ENCODE measurements at places on chromosomes 3 and 15.

GRCh38 chr3:7242303-7242635, 381.4 kb downstream of the GRM7 start:
- DNase-seq: no peak

DNA sequence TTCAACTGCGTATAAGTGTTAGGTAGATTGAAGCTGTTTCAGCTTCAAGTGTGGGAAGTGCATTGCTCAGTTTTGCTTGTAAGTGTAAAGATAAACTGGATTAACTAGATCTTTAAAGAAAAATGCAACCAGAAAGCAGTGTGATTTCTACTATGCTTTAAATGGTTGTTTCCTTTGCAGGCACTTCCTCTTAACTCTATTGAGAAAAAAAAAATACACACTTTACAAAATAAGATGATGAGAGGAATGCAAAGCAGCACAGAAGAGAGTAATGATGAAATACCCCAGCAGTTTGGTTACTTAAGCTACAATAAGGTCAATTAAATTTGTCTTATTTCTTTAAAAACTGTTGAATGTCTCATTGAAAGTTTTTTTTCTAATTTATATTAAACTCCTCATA, 40.8 kb downstream of the DPH6 start:
- DNase-seq: no peak

- no peak for DNase-seq
Observed at GRCh38 chr3:3141939-3142338, 15.2 kb downstream of the TRNT1 start.

- DNase-seq: no peak
Observed at GRCh38 chr3:45137656-45138181, 8.5 kb downstream of the CDCP1 start.

GRCh38 chr3:66093981-66094380, 55.3 kb upstream of the MAGI1 start:
- no peak for DNase-seq

GRCh38 chr3:197325773-197326172, 27.4 kb upstream of the DLG1 start:
- DNase-seq: no peak

DNA sequence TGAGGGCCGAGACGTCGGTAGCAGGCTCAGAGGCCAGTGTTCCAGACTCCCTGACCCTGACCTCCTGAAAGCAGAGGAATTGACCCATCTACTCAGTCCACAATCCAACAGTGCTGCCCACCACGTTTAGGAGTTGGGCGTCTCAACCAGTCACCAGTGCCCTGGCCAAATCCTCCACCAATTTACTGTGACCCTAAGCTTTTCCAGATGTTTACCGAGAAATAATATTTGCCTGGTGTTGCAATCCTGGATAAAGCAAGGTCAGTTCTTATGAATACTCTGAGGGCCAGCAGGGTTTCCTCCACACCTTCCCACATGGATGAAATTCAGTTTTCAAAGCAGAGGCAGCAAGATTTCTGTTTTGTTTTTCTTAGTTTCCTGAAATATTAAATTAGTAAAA, 7.5 kb upstream of the APOD start:
- no peak for DNase-seq

- peak; percentile 53 for DNase-seq
Observed at GRCh38 chr15:67820992-67821783, 4.1 kb upstream of the SKOR1 start.

DNA sequence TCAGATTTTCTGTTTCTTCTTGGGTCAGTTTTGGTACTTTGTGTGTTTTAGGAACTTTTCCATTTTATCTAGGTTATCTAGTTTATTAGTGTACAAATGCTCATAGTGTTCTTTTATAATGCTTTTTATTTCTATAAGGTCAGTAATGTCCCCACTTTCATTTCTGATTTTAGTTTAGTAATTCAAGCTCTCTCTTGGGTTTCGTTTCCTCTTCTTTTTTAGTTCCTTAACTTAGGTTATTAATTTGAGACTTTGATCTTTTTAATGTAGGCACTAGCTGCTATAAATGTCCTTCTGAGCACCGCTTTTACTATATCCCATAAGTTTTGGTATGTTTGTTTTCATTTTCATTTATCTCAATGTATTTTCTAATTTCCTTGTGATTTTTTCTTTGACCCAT, 27.0 kb upstream of the CD200R1L start:
- DNase-seq: no peak

DNA sequence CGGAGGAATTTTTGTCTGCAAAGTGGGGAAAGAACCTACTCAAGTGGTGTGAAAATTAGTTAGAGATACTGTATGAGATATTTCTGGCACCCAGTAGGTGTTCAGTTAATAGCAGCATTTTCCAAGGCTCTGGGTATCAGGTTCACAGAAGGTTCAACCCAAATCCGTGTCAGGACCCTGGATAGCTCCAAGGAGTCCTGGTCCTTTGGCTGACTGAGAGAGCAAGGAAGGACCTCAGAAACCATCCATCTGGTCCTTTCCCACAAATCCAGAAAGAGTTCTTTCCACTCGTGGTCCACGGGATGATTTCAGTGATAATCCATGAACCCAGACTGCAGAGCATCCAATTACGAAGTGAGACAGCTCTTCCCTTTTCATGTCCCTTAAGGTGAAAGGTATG, 51.4 kb downstream of the SLC6A11 start:
- DNase-seq: no peak

DNA sequence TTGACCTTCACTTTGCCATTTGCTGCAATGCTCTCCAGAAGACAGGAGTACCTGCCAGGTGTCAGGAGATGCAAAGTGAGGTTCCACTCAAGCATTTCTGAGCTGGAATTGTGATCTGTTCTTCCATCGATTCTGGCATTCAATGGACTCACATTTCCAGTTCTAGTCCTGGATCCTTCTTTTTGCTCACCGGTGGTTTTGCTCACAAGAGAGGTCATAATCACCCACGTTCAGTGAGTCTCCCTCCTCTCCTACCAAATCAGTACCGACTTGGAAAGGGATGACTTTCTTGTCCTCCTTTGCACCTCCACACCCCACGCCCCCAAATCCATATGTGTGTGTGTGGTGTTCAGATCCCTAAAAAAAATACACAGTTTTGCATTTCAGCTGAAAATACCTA, 206.7 kb upstream of the IGF1R start:
- DNase-seq: no peak

DNA sequence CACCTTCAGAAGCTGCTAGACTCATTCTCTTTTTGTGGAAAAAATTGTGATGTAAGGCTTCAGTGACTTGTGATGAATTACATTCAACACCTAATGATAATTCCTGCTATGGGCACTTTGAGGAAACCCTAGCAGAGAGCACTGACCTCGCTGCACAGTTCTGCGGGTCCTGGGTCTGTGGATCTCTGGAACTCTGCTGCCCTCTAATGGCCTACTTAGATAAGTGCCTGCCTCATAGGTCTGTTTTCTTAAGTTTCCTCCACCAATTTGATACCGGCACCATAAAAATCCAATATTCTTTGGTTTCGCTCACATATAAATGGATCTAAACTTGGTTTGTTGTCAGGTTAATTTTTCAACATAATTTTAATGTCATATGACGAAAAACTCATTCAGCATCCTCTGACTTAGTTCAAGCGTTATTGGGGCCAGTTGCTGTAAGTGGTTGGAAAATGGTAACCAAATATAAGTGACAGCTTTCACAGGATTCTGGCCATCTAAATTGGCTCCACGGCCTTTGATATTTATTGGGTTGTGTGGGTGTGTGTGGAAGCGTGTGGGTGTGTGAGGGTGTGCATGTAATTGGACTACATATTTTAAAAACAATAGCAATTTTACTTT, 10.4 kb downstream of the SLITRK3 start:
- DNase-seq: peak; percentile 18

DNA sequence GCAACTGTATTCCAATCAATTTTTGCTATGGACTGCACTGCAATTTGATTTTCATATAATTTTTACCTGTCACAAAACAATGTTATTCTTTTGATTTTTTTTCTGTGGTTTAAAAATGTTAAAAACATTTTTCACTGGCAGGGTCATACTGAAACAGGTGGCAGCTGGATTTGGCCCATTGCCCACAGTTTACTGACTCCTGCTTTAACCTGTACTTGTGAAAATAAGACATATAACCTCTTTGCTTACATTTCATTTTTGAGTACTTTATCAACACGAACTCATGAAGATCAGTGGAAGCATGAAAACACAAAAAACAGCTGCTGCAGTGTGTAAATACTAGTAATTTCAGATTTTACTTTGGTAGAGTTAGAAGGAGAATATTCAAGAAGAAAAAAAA, 313.1 kb downstream of the WDR72 start:
- no peak for DNase-seq

DNA sequence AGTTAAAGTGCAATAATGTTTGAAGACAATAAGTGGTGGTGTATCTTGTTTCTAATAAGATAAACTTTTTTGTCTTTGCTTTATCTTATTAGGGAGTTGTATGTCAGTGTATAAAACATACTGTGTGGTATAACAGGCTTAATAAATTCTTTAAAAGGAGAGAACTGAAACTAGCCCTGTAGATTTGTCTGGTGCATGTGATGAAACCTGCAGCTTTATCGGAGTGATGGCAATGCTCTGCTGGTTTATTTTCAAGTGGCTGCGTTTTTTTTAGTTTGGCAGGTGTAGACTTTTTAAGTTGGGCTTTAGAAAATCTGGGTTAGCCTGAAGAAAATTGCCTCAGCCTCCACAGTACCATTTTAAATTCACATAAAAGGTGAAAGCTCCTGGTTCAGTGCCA, 2.7 kb downstream of the RPL15 start:
- no peak for DNase-seq

GRCh38 chr3:184577546-184577945, 16.0 kb downstream of the EPHB3 start:
- no peak for DNase-seq

- no peak for DNase-seq
Observed at GRCh38 chr3:99866261-99866761, 48.6 kb downstream of the CMSS1 start.

- DNase-seq: no peak
Observed at GRCh38 chr3:45191424-45191823, 34.7 kb downstream of the TMEM158 start.

- no peak for DNase-seq
Observed at GRCh38 chr3:149532489-149533180, 58.1 kb downstream of the TM4SF4 start.

- no peak for DNase-seq
Observed at GRCh38 chr3:112013784-112014143, 15.0 kb downstream of the TAGLN3 start.

GRCh38 chr3:136075811-136076210, 110.3 kb downstream of the PPP2R3A start:
- DNase-seq: no peak

GRCh38 chr3:58023531-58023930, 15.3 kb downstream of the FLNB start:
- DNase-seq: no peak

DNA sequence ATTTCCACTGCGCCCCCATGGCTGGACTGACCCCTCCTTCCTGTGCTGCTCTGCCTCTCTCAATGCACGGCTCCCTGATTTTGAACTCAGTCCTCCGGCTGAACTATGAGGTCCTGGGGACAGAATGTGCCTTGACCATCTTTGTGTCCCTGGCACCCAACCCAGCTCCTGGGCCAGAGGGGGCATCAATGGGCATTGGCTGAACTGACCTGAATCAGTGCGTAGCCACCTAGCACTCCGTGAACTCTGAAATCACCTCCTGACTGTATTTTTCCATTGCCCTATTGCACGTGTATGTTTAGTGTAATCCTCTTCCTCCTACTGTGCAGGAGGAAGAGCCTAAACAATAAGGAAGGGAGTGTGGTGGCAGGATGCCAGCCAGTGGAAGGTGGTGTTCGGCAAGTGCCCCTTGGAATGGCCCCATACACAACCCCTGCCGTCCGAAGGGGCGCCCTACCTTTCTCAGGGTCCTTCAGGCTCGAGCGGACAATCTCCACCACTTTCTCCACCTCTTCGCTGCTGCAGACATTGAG, 33.5 kb downstream of the BDH1 start:
- no peak for DNase-seq

All from stimulated activated CD4-positive, alpha-beta T cell treated with anti-CD3 and anti-CD28 coated beads, Interleukin-2, amount 100 ng/mL, for 24 hours (primary cell).